ENCODE measurements at places on chromosomes 2 and 18.

- DNase-seq, result no peak
Measured at GRCh38 chr2:4900861-4901770, 791.1 kb upstream of the SOX11 start.

DNA sequence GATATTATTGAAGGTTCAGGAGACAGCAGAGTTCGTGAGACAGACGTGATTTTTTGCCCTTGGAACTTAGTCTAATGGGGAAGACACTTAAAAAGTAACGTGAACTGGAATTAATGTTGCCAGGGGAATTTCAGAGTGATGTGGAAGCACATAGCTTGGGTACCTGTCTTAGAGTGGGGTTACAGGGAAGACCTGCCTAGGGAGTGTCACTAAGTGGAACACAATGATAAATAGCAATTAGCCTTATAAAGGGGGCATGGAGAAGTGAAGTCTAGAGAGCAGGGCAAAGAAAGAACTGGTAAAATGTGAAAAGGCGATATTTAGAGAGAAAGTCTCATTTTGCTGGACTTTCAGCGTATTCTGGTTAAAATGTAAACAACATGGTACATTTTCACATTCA is 306.0 kb upstream of the TCF4 start:
- DNase-seq, result no peak

- DNase-seq, result no peak
Measured at GRCh38 chr2:107005853-107006252, 119.9 kb upstream of the ST6GAL2 start.

- DNase-seq, result no peak
Measured at GRCh38 chr2:239157269-239157668, 243.6 kb downstream of the HDAC4 start.

GRCh38 chr2:44169155-44169898 is 652 bp downstream of the PPM1B start:
- DNase-seq, result peak; percentile 57

DNA sequence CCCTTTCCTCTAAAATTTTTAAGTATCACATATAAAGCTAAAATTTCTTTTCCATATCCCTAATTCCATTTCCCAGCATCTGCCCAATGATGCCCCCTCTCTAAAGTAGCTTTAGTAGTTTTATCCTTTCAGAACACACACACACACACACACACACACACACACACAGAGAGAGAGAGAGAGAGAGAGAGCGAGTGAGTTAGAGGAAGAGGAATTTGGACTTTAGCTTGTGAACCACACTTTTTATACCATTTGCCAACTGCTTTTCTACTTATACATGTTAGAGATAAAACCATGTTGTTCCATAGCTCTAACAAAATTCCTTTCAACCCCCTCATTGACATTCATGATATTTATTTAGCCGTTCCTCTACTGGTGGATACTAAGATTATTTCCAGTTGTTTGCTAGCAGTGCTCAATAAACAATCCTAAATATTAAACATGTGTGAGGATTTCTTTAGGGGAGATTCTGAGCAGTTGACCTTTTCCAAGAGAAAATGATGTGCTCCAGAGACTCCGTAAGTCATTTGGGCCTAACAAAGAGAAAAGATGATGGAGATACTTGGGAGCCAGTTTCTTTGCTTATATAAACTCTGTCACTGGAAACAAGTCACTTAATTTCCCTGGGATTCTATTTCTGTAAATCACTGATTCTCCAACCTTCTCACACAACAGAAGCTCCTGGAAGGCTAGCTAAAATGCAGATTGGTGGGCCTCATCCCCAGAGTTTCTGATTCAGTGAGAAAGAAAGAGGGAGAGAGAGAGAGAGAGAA is 229.7 kb upstream of the SP5 start:
- no peak for DNase-seq

DNA sequence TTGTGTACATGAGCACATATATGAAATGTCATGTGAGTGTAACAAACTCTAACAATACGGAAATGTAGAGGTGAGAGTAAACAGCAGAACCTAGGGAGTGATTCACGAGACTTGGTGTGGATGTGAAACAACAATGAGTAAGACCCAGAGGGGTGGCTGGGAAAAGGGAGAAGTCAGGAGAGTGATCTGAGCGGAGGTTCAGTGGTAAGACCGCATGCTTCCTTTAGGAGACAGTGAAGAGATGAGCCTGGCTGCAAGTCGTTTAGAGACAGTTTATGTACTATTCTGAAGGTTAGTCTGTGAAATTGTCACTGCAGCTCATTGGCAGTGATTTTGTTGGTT is 150.6 kb downstream of the PRPF40A start:
- no peak for DNase-seq

DNA sequence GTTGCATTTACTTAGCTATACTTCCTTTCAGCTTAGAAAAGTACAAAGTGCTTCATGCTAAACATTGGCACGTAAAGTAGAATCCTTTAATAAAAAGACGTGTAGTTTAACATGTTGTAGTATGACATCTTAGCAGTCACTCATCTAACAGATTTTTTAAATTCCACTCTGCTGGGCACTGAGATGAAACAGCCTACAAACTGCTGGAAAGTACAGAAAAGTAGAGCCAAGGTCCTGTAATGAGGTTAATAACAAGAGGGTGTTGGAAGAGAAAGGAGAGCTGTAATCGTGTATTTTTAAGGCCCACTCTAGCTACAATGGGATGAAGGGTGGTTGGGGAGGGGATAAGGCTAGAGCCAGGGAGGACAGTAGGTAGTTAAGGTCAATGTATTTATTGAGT is 10.7 kb downstream of the CD8A start:
- DNase-seq, result no peak

DNA sequence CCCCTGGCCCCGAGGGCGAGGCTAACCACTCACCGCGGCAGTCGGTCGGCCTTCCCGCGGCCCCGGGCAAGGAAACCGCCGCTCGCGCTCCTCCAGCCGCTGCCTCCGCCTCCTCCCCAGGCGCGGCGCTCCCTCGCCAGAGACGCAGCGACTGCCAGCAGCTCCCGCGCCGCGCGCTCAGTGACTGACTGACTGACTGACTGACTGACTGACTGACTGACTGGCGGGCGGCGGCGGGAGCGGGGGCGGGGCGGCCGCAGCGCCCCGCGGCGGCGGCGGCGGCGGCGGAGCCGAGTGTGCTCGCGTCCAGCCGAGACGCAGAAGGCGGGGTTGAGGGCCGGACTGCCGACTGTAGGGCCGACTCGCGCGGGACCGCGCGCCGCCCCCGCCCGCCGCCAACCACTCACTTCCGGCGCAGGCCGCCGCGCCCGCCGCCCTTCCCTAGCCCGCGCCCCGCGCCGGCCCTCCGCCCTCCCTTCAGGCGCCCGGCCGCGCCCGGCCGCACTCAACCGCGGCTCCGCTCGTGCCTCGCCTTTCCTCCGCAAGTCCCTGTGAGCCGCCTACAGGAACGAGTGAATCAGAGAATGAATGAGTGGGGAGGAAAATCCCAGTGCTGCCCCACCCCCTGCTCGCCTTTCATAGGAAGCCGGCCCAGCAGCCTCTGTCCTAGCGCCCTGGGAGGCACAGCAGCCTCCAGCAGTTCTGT is at the start of gene RAPH1:
Gene RAPH1 (minus strand): TSS at position 224 of the 706 bp plus-strand sequence. CDS start 39,948 bp downstream, outside the sequence.
- peak; percentile 41 for DNase-seq

DNA sequence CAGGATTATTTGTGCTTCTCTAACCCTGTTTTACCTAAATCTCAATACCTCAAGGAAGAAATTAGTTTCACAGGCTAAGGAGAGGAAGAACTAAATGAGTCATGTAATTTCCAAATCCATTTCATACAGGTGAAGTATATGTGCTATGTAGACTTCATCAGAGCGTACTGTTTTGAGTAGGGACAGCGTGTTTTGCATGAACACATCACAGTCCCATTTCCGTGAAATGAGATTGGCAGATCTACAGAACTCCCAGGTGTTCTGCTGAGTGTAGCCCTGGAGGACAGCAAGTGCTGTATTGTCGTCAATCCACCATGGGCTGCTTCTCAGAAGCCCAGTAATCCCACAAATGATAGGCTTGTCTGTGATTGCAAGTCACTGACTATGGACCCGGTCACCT is 97.7 kb downstream of the XRCC5 start:
- no peak for DNase-seq

- no peak for DNase-seq
Measured at GRCh38 chr2:178819147-178819875, 12.1 kb upstream of the TTN start.

GRCh38 chr2:18620867-18621632 is 31.7 kb upstream of the NT5C1B start:
- no peak for DNase-seq

GRCh38 chr2:139007130-139007529 is 226.9 kb upstream of the NXPH2 start:
- DNase-seq, result no peak

GRCh38 chr2:188668017-188668680 is 306.0 kb upstream of the COL3A1 start:
- no peak for DNase-seq

- DNase-seq, result no peak
Measured at GRCh38 chr2:143088388-143088787, 40.8 kb upstream of the ARHGAP15 start.

DNA sequence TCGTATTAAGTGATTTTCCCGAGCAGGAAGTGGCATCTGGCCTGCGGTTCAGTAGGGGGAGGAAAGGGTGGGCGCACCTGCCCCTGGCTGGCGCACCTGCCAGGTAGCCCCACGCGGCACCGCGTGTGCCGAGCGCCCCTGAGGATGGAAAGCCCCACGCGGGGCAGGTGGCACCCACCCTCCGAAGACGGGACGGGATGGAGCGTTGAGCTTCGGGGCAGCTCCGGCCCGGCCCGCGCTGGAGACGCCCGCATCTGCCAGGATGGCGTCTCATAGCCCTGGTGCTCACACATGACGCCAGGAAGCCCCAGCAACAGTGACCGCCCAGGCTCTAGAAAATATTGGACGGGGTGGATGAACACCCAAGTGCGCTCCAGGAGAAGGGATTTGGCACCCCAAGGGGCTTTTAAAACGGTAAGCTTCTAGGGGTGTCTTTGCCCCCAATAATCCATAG is 2.5 kb upstream of the NFATC1 start:
- DNase-seq, result no peak

DNA sequence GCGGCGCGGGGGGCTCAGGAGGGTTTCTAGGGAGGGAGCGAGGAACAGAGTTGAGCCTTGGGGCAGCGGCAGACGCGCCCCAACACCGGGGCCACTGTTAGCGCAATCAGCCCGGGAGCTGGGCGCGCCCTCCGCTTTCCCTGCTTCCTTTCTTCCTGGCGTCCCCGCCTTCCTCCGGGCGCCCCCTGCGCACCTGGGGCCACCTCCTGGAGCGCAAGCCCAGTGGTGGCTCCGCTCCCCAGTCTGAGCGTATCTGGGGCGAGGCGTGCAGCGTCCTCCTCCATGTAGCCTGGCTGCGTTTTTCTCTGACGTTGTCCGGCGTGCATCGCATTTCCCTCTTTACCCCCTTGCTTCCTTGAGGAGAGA is 5.2 kb downstream of the PROC start:
- no peak for DNase-seq

DNA sequence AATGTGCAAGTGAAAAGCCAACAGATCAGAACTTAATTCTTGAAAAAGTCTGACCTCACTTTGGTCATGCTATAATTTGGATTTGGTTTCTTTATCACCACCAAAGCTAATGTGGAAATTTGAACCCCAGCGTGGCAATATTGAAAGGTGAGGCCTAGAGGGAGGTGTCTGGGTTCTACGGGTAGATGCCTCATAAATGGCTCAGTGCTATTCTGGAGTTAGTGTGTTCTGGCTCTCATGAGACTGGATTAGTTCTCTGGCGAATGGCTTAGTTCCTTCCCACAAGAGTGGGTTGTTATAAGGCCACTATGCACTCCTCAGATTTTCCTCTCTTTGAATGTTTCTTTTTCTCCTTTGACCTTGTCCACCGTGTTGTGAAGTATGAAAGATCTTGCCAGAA is 22.3 kb downstream of the ORC4 start:
- no peak for DNase-seq

- DNase-seq, result no peak
Measured at GRCh38 chr2:11616851-11617415, 53.1 kb downstream of the NTSR2 start.

DNA sequence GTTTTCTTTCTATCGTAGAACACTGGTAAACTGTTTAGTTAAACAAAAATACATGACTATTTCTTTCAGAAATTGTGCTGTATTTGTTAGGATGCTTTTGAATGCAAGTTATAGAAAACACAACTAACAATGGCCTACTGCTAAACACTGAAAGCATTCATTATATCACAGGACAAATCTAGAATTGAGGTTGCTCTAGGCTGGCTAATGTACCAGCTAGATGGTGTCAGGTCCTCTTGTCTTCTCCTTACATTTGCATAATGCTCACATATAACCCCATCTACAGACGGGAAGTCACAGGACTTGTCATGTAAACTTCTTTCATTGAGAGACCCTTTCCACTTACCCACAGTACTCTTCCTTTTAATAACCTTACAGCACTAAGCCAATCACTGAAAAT is 586.8 kb downstream of the DSC3 start:
- DNase-seq, result no peak

GRCh38 chr2:177029901-177030300 is 182.7 kb upstream of the HNRNPA3 start:
- DNase-seq, result no peak

GRCh38 chr2:196914867-196915460 is 11.5 kb downstream of the PGAP1 start:
- peak; percentile 77 for DNase-seq

DNA sequence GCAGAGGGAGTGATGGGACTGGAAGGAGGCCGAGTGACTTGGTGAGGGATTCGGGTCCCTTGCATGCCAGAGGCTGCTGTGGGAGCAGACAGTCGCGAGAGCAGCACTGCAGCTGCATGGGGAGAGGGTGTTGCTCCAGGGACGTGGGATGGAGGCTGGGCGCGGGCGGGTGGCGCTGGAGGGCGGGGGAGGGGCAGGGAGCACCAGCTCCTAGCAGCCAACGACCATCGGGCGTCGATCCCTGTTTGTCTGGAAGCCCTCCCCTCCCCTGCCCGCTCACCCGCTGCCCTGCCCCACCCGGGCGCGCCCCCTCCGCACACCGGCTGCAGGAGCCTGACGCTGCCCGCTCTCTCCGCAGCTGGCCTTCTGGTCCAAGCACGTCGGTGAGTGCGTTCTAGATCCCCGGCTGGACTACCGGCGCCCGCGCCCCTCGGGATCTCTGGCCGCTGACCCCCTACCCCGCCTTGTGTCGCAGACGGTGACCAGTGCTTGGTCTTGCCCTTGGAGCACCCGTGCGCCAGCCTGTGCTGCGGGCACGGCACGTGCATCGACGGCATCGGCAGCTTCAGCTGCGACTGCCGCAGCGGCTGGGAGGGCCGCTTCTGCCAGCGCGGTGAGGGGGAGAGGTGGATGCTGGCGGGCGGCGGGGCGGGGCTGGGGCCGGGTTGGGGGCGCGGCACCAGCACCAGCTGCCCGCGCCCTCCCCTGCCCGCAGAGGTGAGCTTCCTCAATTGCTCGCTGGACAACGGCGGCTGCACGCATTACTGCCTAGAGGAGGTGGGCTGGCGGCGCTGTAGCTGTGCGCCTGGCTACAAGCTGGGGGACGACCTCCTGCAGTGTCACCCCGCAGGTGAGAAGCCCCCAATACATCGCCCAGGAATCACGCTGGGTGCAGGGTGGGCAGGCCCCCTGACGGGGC is 4.6 kb downstream of the PROC start:
- DNase-seq, result no peak

DNA sequence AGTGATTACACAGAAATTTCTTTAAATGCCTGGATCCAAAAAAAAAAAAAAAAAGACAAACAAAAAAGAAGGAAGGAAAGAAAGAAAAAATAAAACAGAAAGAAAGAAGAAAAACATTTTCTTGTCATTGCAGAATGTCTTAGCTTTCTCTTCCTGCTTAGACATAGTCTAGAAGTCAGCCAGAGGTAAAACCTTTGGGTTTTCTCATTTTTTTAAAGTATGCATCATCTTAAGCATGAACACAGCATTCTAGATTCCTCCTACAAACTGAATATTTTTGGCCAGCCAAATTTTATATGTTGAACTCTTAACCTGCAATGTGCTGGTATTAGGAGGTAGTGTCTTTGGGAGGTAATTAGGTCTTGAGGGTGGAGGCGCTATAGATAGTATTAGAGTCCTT is 243.9 kb downstream of the TRIB2 start:
- no peak for DNase-seq
